ENCODE measurements at places on chromosomes 16 and 17. TPM values are rescaled to one million over a fixed set of nuclear protein-coding genes. Genes with fewer than 3 reads are reported as not detected.

PROCA1 gene
- 1.1 TPM for total RNA-seq

GAST gene
- not detected for total RNA-seq

HYDIN gene
- total RNA-seq, result under 0.01 TPM

UTP4 gene
- total RNA-seq, result 15.2 TPM
